M059J (cell line): ENCODE measurements at places on chromosomes 11 and 22. TPM values are rescaled to one million over a fixed set of nuclear protein-coding genes. Genes with fewer than 3 reads are reported as not detected.

DNA sequence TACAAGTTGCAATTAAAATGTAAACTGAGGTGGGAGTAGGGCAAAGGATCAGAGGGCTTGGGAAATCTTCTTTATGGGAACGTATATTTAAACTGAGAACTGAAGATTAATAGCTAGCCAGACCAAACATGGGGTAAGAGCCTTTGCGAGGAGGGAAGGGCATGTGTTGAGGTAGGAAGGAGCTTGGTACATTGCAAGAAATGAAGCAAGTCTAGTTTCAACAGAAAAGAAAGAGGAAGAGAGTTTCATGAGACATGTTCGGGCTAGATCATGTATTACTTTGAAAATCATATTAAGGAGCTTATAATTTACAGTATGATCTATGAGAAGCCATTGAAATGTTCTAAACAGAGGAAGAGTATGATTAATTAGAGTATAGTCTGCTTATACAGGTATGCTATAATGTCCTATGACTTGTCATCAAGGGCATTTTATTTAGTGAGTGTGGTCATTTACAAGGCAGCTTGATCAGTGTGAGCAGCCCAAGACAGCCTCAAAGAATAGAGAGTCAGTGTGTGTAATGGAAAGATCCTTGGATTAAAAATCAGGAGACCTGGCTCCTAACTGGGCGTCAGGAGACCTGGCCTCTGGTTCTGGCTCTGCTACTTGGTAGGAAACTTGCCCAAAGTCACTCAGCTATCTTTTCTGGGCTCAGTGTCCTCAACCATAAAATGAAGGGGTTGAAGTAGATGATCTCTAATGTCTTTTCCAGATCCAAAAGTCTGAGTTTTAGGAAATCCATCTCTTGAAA, 10.9 kb downstream of the GAS2 start:
- DNase-seq = no peak

DNA sequence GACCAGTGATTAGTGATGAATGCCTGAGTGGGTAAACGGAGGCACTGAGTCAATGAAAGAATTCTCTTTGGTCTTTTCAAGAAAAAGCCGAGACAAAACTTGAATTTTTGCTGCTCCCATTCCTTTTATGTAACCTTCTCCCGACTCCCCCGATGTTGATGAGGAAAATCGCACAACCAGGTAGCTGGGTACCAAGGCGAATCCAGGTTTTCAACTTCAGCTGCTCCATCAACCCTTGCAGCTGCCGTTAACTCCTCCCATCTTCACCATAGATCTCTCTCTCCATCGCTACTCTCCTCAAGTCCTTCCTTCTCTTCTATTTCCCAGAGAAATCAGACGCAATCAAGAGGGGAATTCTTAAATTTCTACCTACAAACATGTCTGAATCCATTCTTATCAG, 611 bp upstream of the USP2 start:
- no peak for DNase-seq

- no peak for DNase-seq
Observed at GRCh38 chr11:1055109-1055703, 18.7 kb upstream of the MUC6 start.

DNA sequence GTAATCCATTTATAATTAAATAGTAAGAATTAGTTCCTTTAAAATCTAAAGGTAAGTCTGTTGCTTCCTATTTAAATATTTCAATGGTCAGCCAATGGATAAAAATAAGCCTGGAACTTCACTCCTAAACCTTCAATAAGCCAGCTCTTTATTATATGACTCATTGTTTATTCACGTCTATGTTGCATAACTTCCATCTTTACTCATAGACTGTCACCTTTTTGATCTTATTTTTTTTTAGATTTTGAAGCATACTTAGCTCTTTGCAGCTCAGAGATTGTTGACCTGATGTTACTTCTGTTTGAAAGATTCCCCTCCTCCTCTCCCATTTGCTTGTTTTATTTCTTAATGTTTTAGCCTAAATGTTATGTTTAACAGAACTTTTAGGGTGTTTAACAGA, 1571.2 kb upstream of the RAG2 start:
- peak; percentile 78 for DNase-seq

DNA sequence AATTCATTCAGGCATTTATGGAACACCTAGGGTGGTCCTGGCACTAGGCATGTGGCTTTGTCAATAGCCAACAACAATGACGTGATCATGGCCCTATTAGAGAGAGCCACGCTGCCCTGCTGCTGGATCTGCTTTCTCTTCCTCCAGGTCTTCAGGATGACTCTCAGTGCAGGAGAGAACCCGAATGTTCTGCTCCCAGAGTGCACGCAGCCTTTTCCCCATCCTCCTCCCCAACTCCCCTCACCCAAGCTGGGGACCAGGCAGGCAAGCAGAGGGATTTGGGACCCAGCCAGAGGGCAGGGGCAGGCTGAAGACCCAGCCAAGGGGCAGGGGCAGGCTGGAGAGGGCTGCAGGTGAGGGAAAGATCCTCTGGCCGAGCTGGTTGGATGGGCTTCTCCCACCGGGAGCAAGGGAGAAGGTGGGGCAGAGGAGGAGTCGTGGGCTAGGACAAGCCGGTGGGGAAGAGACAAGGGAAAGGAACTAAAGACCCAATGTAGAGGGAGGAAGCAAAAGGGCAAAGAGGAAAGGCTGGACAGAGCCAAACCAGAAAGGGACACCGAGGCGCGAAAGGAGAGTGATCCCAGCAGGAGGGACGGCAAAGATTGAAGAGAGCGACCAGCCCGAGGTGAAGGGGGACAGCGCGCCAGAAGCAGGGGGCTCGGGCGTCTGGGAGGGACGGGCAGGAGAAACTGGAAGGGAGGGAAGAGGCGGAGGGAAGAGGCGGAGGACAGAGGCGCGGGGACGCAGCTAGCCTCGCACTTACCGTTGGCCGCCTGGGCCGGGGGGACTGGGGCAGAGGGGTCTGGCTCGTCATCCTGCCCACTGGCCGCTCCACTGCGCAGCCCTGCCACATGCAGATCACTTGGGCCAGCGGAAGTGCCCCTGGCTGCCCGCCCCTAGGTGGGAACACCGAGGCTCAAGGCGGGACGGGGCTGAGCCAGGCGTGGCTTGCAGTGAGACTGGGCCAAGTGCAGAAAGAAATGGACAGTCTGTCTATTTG, at the start of gene KCTD14:
Gene KCTD14, minus strand, starts transcription at position 880 of the 1,000 bp plus-strand sequence. Its CDS starts 27 bp downstream, at position 853.
- DNase-seq = peak; percentile 54

DNA sequence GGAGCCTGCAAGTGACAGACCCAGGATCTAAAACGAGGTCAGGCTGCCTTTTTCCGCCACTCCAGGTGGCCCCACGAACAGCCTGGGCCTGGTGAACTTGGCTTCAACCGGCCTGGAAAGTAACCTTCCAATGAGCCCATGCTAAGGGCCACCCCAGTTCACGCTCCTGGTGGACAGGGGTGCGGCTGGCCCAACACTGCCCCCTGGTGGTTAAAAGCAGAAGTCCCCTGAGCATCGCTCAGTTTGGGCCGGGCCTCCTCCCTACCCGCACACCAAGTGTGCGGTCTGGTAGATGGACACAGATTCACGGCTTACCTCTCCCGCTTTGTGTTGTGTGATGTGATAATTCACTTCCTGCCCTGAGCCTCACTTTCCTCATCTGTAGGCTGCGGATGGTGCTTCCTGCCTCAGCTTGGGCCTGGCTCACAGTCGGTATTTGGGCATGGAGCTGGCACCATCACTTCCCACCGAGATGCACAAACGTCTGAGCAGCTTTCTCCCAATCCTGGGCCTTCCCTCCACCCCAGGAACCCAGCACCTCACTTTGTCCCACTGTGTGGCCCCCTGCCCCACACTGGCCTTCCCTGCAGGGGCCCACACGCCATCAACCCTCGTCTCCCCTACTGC, 13.7 kb upstream of the SEC14L3 start:
- peak; percentile 41 for DNase-seq

DNA sequence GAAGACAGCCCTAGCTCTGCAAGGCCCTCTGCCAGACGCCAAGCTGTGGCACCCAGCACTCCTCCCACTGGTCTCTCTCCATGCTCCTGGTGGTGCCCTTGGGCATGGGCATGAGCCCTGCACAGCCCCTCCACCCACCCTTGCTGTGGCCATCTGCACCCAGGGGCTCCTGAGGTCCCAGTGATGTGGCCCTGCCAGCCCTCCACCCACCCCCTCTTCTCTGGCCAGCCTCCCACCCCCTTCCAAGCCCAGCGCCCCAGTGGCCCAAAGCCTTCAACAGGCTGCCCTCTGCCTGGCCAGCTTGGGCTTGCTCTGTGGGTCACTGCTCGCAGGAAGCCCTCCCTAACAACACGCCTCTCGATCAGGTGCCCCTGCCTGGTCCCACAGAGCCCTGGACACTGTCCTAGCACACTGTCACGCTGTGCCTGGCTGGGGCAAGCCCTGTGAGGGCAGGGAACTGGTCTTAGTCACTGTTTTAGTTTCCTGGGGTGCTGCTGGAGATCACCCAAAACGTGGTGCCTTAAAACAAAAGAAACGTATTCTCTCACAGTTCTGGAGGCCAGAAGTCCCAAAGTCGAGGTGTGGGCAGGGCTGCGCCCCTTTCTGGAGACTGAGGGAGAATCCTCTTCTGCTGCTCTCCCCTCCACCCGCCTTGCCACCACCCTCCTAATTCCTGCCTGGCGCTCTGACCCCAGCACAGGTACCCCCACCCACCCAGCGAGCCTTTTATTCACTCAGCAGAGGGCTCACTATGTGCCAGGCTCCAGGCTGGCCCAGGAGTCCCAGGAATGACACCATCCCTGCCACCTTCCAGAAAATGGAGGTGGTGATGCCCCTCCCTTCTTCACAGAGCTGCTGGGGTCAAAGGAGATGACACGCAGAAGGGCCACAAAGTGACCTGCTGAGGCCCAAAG, 14.7 kb downstream of the SULT4A1 start:
- DNase-seq = no peak

- DNase-seq = no peak
Observed at GRCh38 chr11:70854901-70855556, 397.3 kb downstream of the SHANK2 start.

DNA sequence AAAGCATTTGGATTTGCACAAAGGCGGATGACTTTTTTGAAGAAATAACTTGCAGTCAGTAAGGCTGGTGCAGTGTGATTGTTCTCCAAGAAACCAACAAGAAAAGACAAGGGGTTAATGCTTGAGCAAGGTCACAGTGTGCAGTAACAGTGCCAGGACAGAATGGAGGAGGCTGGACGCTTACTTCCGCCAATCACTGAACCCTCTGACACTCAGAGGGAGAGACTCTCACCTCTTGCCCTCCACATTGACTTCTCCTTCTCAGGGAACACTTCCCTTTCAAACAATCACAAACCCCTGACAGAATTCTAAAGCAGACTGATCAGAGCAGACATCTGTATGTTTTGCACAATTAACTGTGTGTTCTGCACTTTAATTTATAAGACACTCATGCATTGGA, 228.4 kb downstream of the BLID start:
- no peak for DNase-seq

Gene NAV2
- 6.4 and 15.6 TPM in 2 replicates for total RNA-seq

GRCh38 chr22:29343313-29343805, 27.9 kb upstream of the RASL10A start:
- peak; percentile 52 for DNase-seq

DNA sequence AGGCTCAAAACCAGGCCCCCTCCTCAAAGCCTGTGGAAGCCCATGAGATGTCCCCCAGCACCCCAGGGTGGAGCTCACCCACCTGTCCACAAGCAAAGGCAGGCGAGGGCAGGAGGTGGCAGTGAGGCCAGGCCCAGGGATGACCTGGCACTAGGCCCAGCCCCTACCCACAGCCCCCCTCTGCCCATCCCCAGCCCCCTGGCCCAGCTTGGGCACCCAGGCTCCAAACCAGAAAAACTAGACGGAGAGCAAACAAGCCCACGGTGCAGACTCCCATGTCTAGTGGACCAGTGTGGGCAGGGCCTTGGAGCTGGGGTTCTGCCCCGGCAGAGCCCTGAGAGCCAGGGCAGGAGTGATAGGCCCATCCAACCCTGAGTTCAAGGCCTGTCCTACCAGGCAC, 16.9 kb upstream of the TBX1 start:
- DNase-seq = no peak
